ENCODE measurements at places on chromosomes 4 and X. TPM values are rescaled to one million over a fixed set of nuclear protein-coding genes. Genes with fewer than 3 reads are reported as not detected.
A peak's percentile ranks its signal among the peaks of the same experiment; 100 is the strongest.

DNA sequence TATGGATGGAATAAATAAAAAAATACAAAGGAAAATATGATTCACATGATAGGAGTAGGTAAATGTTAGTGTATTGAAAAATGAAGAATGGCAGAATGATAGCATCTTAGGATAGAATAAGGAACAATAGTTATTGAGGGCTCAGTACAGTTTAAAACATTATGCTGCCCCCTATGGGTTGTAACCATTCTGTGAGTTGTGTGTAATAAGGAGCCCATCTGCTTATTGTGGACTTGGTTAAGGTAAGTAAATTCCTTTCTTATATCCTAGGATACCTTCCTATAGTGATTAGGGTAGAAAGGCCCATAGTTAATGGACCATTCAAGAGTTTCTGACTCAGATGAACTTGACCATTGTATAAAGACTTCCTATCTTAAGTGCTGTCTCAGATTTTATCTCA, 195.8 kb downstream of the PDHA2 start:
- no peaks in the 10 kb centered on the region for H3K4me1 ChIP-seq
- no peak overlapping the region for H3K27ac ChIP-seq
- H3K36me3 ChIP-seq: no peaks in the 10 kb centered on the region
- no peak for DNase-seq

GRCh38 chrX:6446582-6446981, 88.3 kb downstream of the VCX3A start:
- DNase-seq: no peak
- H3K27me3 ChIP-seq: no peaks in the 10 kb centered on the region
- no peaks in the 10 kb centered on the region for H3K4me1 ChIP-seq
- no peaks in the 10 kb centered on the region for H3K36me3 ChIP-seq
- H3K27ac ChIP-seq: no peak overlapping the region

DNA sequence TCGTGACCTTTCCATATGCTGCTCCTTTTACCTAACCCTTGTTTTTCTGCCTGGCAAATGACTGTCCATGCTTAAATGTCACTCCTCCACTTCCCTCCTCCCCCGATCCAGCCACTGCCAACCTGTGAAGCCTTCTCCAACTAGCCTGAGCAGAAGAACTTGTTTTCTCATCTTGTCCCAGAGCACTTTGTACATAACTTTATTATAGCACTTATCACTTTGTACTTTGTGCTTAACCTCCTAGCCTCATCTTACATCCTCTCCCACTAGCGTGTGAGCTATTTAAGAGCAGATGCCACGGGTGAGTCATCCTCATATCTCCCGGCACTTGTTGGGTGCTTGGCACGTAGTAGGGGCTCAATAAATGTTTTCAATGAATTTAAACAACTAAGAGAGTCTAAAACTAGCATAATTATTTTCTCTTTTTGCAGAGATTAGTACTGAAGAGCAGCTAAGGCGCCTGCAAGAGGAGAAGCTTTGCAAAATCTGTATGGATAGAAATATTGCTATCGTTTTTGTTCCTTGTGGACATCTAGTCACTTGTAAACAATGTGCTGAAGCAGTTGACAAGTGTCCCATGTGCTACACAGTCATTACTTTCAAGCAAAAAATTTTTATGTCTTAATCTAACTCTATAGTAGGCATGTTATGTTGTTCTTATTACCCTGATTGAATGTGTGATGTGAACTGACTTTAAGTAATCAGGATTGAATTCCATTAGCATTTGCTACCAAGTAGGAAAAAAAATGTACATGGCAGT, 46.9 kb downstream of the XIAP start:
- peak overlapping the region; percentile 3 for H3K27ac ChIP-seq
- H3K36me3 ChIP-seq: peaks cover 1% of the 10 kb centered on the region
- H3K27me3 ChIP-seq: no peaks in the 10 kb centered on the region

- peaks cover 8% of the 10 kb centered on the region for H3K27me3 ChIP-seq
- DNase-seq: no peak
- H3K27ac ChIP-seq: no peak overlapping the region
- H3K36me3 ChIP-seq: peaks cover 1% of the 10 kb centered on the region
- no peak overlapping the region for H3K4me3 ChIP-seq
These were observed 16.0 kb upstream of the FGF2 start for GRCh38 chr4:122810669-122811068.

DNA sequence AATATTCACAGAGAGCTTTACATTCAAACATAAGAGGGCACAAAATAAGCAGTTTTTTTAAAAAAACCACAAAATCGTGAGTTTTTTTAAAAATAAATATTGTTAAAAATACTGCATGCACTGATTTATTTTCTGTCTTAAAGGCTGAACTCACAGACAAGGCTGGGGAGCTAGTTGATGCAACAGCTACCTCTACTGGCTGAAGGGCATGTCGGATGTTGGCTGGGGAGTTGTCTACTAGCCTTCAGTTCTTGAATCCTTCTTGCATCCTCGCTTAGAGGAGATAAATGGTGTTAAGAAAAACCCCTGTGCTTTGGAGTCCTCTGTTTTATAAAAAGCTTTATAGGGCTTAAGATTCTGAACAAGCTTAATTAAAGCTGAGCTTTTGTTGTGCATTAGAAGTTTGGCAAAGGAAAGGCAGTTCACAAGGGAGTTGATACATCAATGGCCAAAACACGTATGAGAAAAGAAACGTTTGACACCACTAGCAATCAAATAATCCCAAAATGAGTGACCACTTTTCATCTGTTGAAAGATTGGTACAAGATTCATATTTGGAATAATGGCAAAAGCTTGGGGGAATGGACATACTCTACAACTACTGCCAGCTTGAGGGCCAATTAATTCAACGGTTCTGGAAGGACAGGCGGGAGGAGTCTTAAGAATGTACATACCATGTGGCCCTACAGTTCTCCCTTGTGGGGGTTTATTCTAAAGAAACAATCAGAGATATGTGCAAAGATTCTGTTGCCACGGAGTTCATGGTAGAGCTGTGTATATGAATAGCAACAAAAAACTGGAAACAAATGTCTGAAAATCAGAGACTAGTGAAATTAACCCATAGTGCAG, 94.7 kb downstream of the SEL1L3 start:
- no peaks in the 10 kb centered on the region for H3K27me3 ChIP-seq
- H3K4me3 ChIP-seq: no peak overlapping the region
- H3K4me1 ChIP-seq: no peaks in the 10 kb centered on the region
- no peak overlapping the region for H3K27ac ChIP-seq
- peaks cover 10% of the 10 kb centered on the region for H3K36me3 ChIP-seq

- H3K4me3 ChIP-seq: peak overlapping the region; percentile 79
- no peaks in the 10 kb centered on the region for H3K36me3 ChIP-seq
- no peak for DNase-seq
- H3K27me3 ChIP-seq: peaks cover 44% of the 10 kb centered on the region
- H3K4me1 ChIP-seq: peaks cover 15% of the 10 kb centered on the region
These were observed 404 bp upstream of the GPRASP2 start for GRCh38 chrX:102711872-102712215.

- no peak overlapping the region for H3K4me3 ChIP-seq
- no peaks in the 10 kb centered on the region for H3K27me3 ChIP-seq
- no peak for DNase-seq
- H3K4me1 ChIP-seq: no peaks in the 10 kb centered on the region
These were observed 174.5 kb upstream of the MXRA5 start for GRCh38 chrX:3520982-3521381.

DNA sequence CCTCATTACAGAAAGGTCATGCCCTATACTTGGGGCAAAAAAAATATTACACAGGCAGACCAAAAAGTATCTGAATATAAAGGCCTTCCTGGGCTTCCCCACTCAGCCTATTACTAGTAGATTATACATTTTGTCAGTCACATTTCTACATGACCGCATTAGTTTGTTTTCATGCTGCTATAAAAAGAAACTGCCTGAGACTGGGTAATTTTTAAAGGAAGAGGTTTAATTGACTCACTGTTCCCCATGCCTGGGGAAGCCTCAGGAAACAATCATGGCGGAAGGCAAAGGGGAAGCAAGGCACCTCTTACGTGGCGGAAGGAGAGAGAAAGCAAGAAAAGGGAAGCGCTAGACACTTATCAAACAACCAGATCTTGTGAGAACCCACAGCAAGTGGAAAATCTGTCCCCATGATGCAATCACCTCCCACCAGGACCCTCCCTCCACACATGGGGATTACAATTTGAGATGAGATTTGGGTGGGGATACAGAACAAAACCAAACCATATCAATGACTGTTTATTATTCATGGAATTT, 1312.0 kb downstream of the PCDH7 start:
- no peaks in the 10 kb centered on the region for H3K27me3 ChIP-seq
- no peak for DNase-seq
- H3K4me3 ChIP-seq: no peak overlapping the region
- no peaks in the 10 kb centered on the region for H3K4me1 ChIP-seq
- H3K36me3 ChIP-seq: no peaks in the 10 kb centered on the region

- H3K27ac ChIP-seq: no peak overlapping the region
- DNase-seq: no peak
- H3K27me3 ChIP-seq: no peaks in the 10 kb centered on the region
- no peak overlapping the region for H3K4me3 ChIP-seq
- no peaks in the 10 kb centered on the region for H3K36me3 ChIP-seq
These were observed 69.4 kb downstream of the EVC2 start for GRCh38 chr4:5638976-5639375.

DNA sequence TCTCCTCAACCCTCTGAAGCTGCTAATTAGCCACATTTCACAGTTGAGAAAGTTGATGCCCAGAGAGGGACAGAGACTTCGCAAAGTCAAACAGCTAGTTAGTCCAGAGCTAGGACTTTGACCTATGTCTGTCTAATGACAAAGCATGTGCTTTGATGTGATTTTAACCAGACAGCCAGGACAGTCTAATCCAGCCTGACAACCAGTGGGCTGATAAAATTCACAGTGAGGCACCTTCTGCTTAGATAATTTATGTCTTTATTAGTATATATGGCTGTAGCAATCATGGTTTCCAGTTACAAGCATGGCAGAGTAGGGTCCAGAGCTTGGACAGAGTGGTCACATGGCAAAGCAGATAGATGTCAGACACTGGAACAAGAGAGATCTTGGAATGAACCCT, 133.6 kb upstream of the C1QTNF7 start:
- H3K36me3 ChIP-seq: no peaks in the 10 kb centered on the region
- H3K27me3 ChIP-seq: no peaks in the 10 kb centered on the region
- H3K4me1 ChIP-seq: no peaks in the 10 kb centered on the region
- no peak overlapping the region for H3K4me3 ChIP-seq
- no peak overlapping the region for H3K27ac ChIP-seq

- DNase-seq: no peak
- no peak overlapping the region for H3K27ac ChIP-seq
- H3K27me3 ChIP-seq: no peaks in the 10 kb centered on the region
- no peaks in the 10 kb centered on the region for H3K36me3 ChIP-seq
These were observed 7.6 kb upstream of the FAM200B start for GRCh38 chr4:15674046-15674445.

GRCh38 chr4:80852061-80852460, 178.4 kb upstream of the BMP3 start:
- no peaks in the 10 kb centered on the region for H3K4me1 ChIP-seq
- DNase-seq: no peak
- no peaks in the 10 kb centered on the region for H3K36me3 ChIP-seq
- H3K27ac ChIP-seq: no peak overlapping the region

- DNase-seq: no peak
- no peak overlapping the region for H3K4me3 ChIP-seq
- no peak overlapping the region for H3K27ac ChIP-seq
- no peaks in the 10 kb centered on the region for H3K4me1 ChIP-seq
- H3K27me3 ChIP-seq: no peaks in the 10 kb centered on the region
- H3K36me3 ChIP-seq: no peaks in the 10 kb centered on the region
These were observed 996.9 kb upstream of the GRIA3 start for GRCh38 chrX:122187069-122187713.

- H3K27ac ChIP-seq: no peak overlapping the region
- no peaks in the 10 kb centered on the region for H3K36me3 ChIP-seq
- no peaks in the 10 kb centered on the region for H3K27me3 ChIP-seq
- H3K4me3 ChIP-seq: no peak overlapping the region
- H3K4me1 ChIP-seq: no peaks in the 10 kb centered on the region
These were observed 90.8 kb upstream of the SMARCAD1 start for GRCh38 chr4:94116842-94117241.

- no peak overlapping the region for H3K4me3 ChIP-seq
- H3K27ac ChIP-seq: no peak overlapping the region
- no peak for DNase-seq
- no peaks in the 10 kb centered on the region for H3K4me1 ChIP-seq
- H3K36me3 ChIP-seq: no peaks in the 10 kb centered on the region
- no peaks in the 10 kb centered on the region for H3K27me3 ChIP-seq
These were observed 380.1 kb downstream of the GASK1B start for GRCh38 chr4:157792716-157793115.

GRCh38 chr4:164892018-164892417, 15.0 kb downstream of the APELA start:
- no peak for DNase-seq
- no peak overlapping the region for H3K27ac ChIP-seq
- no peak overlapping the region for H3K4me3 ChIP-seq
- no peaks in the 10 kb centered on the region for H3K27me3 ChIP-seq
- H3K36me3 ChIP-seq: no peaks in the 10 kb centered on the region

DNA sequence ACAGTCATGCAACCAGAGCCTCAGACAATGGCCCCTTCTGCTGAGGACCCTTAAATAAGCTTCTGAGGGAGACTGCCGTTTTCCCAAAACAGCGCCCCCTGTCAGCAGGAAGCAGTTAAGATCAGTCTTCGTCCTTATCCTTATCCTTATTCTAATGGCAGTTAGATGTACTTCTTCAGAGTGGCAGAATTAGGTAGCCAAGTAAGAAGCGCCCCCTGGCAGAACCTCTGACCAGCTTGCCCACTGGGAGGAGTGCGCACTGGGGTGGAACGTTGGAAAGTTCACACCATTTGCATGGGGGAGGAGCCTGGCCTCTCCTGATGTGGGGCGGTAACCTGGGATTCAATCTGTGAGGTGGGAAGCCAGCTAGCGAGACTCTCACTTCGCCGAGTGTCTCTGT, 133.6 kb upstream of the QRFPR start:
- no peak overlapping the region for H3K27ac ChIP-seq
- no peak overlapping the region for H3K4me3 ChIP-seq
- H3K27me3 ChIP-seq: peaks cover 26% of the 10 kb centered on the region

DNA sequence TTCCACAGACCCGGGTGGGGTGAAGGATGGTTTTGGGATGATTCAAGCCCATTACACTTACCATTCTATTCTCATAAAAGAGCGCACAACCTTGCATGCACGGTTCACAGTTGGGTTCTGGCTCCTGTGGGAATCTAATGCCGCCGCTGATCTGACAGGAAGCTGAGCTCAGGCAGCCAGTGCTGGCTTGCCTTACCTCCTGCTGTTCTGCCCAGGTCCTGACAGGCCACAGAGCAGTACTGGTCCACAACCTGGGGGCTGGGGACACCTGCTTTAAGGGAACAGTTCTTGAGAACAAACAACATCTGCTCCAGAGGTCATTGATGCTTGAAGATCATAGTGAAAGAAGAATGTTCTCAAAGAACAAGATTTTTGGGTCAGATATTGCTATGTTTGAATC, 8.0 kb upstream of the HS3ST1 start:
- no peak overlapping the region for H3K4me3 ChIP-seq
- peaks cover 10% of the 10 kb centered on the region for H3K27me3 ChIP-seq
- DNase-seq: no peak
- no peak overlapping the region for H3K27ac ChIP-seq

- H3K4me3 ChIP-seq: no peak overlapping the region
- no peaks in the 10 kb centered on the region for H3K27me3 ChIP-seq
- no peak for DNase-seq
These were observed 980.7 kb upstream of the GRIA3 start for GRCh38 chrX:122203399-122203798.

- H3K4me3 ChIP-seq: no peak overlapping the region
- no peaks in the 10 kb centered on the region for H3K36me3 ChIP-seq
- no peaks in the 10 kb centered on the region for H3K27me3 ChIP-seq
These were observed 168.8 kb upstream of the PDE5A start for GRCh38 chr4:119797238-119797894.

Gene MUC7
- not detected for total RNA-seq

Gene L1CAM
- total RNA-seq: 2.1 TPM

Gene CXCL5
- total RNA-seq: not detected

Gene FRMPD4
- total RNA-seq: not detected

Gene TEX13C
- not detected for total RNA-seq

Gene ZCCHC18
- 3.0 TPM for total RNA-seq

Gene FGFR3
- total RNA-seq: 0.36 TPM

Gene GABRE
- not detected for total RNA-seq

Gene MAGEE2
- not detected for total RNA-seq

Gene TMEM35A
- total RNA-seq: 0.26 TPM

Data from activated T-cell treated with anti-CD3 and anti-CD28 coated beads, Interleukin-2, amount 50 U/mL, for 72 hours (primary cell).